Right atrium auricular region (tissue), 2 donors: ENCODE measurements at places on chromosomes 1 and 21.

DNA sequence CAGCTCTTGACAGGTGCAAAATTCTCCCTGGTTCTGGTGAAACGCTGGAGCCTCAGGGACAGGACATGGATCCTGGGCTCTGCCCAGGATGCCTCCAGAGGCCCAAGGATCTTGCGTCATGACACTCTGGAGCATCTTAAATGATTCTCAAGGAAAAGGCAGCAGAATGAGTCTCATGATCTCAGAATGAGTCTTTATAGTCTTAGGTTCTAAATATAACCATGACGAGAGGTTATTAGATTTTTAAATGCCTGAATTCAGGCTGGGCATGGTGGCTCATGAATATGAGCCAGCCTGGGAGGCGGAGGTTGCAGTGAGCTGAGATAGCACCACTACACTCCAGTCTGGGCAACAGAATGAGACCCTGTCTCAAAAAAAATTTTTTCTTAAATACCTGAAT is 55.5 kb downstream of the ECE1 start:
- no peak for DNase-seq

- DNase-seq = no peak
Measured at GRCh38 chr1:202291961-202292712, 49.6 kb downstream of the UBE2T start.

DNA sequence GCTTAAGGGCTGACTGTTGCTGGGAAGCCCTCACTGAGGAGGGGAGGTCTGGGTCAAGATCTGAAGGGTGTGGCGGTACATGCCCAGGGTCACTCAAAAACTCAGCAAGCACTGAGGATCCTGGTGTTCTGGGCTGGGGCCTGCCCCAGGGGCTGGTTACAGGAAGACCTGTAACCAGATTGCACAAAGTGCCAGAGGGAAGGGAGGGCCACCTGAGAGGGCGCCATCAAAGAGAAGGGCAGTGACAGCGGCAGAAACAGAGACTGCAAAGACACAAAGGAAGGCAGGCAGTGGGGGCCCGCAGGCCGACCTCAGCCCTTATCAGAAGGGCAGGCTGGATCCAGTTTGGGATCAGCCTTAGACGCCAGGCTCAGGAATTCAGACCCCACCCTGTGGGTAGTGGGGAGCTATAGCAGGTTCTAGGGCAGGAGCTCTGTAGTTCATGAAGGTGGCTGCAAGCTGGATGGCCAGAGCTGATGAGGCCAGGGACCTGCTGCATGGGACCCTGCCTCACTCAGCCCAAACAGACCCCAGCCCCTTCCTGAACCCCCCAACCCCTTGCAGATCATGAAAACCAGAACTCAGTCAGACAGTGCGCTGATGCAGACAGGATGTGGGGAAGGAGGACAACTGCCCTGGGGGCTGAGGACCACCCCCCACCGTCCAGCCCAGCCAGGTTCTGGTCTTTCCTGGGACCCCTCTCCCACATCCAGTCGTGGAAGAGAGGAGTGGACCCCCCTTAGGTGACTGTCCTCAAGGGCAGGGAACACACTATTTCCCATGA is 3.9 kb downstream of the SH2D5 start:
- DNase-seq = peak; percentile 51

DNA sequence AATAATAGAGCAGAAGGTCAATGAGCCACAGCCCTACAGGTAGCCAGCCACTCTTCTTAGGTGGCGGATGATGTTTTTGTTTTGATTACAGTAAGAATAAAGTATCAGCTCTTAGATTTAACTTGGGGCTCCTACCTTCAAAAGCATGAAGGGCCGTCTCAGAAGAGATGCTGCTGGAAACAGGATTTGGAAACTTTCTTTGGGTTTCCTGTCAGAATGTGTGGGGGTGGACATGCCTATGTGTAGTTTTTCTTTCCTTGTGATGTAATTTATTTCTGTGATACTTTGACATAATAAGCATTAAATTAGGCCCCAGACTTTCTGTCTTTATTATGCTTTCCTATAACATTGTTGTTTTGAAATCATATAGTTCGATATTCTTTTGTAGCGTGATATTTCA is 1.5 kb downstream of the RAP1A start:
- DNase-seq = no peak
